ENCODE measurements at places on chromosomes 7 and 10.

DNA sequence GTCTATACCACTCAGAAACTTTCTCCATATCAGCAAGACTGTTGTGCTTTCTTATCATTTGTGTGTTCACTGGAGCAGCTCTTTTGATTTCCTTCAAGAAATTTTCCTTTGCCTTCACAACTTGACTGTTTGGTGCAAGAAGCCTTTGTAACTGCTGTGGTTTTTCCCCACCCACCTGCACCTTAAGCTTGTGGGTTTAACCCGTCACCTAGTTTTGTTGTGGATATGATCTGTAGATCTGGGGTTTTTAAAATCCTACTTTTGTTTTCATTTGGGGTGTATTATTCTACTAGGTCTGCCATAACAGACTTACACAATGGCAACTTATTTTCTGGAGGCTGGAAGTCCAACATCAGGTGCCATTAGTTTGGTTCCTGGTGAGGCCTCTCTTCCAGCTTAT, 30.5 kb upstream of the CHST3 start:
- no peak for DNase-seq

DNA sequence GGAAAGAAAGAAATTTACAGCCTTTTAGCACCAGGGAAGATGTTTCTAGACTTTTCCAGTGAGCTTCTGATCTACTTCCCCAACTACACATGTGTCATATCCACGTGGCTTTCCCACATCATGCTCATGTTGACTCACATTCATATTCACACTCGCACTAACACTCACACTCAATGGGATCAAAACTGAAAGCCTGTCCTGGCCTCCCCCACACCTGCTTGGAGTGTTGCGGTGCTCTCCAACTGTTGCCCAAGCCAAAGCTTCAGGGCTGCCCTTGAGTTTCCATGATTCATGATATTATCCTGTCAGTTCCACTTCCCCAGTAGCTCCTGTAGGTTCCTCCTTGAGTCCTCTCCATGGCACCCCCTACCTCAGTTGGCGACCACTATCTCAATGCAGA, 444.4 kb downstream of the GATA3 start:
- DNase-seq = no peak

DNA sequence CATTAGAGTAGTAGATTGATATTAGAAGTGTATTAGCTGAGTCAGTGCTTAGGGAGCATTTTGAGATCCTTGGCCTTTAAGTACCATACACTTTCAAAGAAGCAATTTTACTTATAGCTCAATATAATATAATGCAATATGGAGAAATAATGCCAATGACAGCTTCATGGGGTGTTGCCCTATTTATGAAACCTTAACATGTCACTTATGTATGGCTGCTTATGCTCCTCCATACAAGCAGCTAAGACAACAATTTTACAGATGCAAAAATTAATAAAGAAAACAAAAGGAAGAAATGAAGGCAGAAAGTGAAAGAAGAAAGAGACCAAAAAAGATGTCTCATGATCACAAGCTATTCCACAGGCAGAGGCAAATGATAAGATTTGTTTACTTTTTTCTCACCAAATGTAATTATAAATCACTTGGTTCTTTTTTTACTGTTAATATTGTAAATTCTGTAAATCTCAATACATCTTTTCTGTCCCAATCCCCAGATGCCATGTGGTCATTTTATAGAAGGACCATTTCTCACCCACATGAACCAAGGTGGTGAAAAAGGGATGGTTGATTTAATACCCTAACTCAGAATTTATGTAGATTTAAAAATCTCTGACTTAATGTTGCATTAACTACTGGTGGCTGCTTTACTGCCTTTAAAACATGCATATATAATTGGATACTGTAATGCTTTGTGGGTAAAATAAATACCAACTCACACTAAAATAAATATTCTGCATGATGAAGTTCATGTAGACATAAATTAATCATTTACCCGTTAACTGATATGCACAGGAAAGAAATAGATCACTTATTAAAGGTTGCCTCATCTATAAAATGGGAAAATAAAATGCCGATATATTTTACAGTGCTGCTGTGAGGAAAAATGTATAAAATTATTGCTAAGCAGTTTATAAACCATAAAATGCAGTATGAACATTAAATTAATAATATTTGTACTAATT, 33.5 kb upstream of the RHOBTB1 start:
- no peak for DNase-seq

DNA sequence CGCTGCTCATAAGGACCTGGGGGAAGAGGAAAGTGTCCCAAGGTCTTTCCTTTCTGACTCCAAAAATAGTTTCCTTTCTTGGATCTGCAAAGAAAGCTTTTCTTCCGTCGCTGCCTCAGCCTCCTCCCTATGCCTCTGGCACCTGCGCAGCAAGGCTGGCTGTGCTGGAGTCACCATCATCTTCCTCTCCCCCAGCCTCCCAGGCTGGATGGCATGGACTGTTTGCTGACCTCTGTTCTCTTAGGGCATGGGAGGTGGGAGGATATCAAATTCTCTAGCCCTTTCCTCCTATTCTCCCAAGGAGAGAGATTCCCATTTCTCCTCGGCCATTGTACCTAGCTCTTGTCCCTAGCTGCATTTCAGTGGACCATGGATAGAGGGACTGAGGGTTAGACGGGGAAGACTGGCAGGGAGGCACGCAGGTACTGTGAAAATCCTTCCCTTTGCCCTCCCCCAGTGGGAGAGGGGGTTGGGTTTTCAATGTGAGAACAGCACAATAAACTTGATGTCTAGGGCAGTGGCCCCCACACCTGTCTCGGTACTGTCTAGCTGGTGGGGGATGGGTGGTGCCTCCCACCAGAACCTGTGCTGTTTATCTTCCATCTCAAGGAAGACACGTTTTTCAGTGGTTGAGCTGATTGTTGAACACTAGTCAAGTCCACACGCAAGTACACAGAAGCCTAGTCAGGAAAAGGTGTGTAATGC, 2.6 kb downstream of the PPP1R35 start:
- DNase-seq = no peak

GRCh38 chr10:15585303-15585715, 134.4 kb downstream of the ITGA8 start:
- DNase-seq = no peak
